Muscle of arm (tissue), 14 donors: ENCODE measurements at places on chromosomes 5 and 9. TPM values are rescaled to one million over a fixed set of nuclear protein-coding genes. Genes with fewer than 3 reads are reported as not detected.

DNA sequence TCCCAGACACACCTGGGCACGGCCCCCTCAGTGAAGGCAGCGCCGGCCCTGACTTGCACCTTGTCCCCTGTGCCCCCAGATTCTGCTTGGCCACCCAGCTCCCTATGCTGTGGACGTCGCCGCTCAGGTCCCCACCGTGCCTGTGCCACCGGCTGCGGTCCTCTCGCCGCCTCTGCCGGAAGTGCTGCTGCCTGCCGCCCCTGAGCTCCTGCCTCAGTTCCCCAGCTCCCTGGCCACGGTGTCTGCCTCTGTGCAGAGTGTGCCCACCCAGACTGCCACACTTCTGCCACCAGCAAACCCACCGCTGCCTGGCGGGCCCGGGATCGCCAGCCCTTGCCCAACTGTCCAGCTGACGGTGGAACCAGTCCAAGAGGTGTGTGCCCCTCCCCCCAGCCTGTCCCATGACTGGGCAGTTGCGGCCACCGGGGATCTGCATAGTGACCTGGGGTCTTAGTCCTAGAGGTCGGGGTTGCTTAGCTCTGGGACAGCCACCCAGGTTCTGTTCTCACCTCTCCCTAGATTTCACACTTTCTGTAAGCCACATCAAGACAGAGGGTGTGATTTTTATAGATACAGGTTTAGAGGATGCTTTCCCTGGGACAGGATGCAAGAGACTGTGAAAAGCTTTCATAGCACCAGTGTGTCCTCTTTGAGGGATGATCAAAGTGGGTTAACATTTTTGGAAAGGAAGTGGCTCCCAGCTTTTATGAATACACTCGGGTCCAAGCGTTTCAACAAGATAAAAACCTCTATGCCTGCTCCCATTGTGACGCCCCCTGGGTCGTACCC is 78.0 kb downstream of the WNK2 start:
- no peak for DNase-seq

DNA sequence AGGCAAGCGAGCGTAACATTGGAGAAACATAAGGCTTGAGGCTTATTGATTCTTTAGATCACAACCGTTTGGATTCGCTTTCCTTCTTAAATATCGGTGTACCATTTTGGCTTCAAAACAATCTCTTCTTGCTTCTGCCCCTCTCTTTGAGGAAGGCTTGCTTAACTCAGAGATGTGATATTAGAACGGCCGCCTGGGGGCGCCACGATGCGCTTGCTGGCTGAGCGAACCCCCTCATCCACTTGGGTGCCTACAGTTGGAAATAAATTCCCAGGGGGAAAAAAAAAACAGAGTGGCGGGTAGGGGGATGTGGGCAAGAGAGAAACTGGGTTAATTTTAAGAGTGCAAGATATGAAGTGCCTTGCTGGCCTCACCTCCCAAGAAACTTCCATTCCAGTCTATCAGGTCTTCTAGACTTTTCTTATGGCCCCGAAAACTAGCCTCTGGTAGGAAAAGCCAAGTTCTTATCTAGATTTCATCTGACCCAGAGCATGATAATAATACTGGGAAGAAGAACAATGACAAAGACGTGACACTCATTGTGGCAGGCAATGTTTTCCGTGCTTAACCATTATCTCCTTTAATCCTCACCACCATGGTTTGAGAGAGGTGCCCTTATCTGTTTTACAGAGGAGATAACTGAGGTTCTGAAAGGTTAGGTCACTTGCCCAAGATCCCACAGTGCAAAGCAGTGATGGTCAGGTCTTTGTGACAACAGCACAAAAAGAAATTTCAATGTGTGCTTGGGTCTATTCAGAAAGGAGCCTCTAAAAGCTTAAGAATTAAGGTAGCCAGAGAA is 115.8 kb downstream of the DPYSL3 start:
- no peak for DNase-seq

DNA sequence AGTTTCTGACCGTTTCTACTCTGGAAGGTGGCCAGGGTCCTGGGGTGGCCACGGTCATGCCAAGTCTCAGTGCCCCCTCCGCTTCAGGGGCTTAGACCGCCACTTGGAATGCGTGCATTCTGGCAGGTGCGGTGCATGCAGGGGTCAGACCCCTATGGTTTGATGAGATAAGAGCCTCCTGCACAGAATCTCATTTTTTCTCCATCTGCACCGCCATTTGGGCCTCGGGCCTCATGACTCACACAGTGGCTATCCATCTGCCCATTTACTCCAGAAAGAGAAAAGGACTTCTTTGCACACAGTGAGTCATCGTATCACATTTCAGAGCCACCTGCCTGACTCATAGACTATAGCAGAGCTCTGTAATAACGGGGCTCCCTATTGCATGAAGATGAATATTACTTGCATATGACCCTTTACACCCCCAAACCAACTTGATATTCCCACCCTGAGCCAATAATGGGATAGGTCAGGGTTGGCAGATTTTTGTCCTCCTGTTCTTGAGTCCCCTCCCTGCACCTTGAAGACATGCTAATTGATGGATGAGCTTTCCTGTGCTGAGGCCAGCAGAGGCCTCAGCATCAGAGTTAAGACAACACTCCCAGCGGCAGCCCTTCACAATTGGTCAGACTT is 157.4 kb downstream of the NR3C1 start:
- DNase-seq: no peak

- no peak for DNase-seq
These were observed 15.8 kb downstream of the LMAN2 start for GRCh38 chr5:177335701-177336065.

- DNase-seq: no peak
These were observed 47.9 kb upstream of the RARS1 start for GRCh38 chr5:168438349-168438748.

GRCh38 chr5:107669096-107670031 is 1.4 kb downstream of the EFNA5 start:
- DNase-seq: peak; percentile 40

- DNase-seq: no peak
These were observed 29.0 kb upstream of the PSAT1 start for GRCh38 chr9:78267889-78268288.

DNA sequence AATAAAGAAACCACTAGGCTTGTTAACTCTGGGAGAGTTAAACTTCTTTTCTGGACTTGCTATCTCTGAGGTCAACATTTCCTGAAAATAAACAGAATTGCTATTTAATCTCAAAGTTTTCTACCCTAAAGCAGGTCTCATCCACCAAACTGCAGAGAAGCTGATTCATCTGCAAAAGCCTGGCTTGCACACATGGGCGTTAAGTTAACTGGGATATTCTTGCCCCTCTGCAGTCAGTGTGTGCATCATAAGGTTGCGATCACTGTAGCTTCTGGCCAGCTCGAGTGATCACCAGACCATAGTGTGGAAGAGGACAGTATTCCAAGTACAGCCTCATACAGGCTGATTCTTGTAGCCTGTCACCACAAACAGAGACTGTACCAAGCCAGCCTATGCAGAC is 99.2 kb downstream of the SPOCK1 start:
- DNase-seq: no peak

DNA sequence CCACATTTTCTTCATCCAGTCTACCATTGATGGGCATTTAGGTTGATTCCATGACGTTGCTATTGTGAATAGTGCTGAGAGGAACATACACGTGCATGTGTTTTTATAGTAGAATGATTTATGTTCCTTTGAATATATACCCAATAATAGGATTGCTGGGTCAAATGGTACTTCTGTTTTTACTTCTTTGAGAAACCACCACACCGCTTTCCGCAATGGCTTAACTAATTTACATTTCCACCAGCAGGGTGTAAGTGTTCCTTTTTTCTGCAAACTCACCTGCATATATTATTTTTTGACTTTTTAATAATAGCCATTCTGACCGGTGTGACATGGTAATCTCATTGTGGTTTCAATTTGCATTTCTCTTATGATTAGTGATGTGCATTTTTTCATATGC is 82.2 kb upstream of the RFX3 start:
- no peak for DNase-seq

GRCh38 chr5:135230251-135230925 is 168.6 kb downstream of the MACROH2A1 start:
- no peak for DNase-seq

GRCh38 chr5:59001154-59001553 is 418.3 kb downstream of the RAB3C start:
- no peak for DNase-seq

GRCh38 chr5:128353441-128354107 is 184.5 kb downstream of the FBN2 start:
- no peak for DNase-seq

GRCh38 chr9:95771556-95772246 is 103.8 kb upstream of the ERCC6L2 start:
- DNase-seq: no peak

DNA sequence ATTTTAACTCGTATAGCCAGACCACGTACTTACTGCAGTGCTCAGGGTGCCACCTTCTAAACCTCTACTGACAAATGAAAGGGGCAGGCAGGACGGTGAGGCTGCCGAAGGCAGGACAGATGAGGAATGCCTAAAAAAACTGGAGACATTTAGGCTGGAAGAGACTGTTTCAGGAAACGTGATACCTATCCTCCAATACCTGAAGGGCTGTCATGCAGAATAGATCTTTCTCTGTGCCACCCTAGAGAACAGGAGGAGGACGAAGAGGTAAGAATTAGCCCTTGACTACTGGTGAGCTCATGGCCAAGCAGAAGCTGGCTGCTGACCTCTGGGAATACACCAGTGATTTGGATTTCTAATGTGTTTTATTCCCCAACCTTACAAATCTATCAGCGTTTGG is 139.4 kb downstream of the EFNA5 start:
- no peak for DNase-seq

GRCh38 chr9:87596862-87597261 is 99.2 kb downstream of the DAPK1 start:
- DNase-seq: peak; percentile 35

- no peak for DNase-seq
These were observed 132.9 kb downstream of the NFIB start for GRCh38 chr9:14180960-14181537.

Gene SLC6A19
- 0.07 TPM for polyA plus RNA-seq

Gene SMU1
- polyA plus RNA-seq: 20.0 TPM

Gene CNTNAP3B
- polyA plus RNA-seq: 5.0 TPM

Gene SH3GL2
- polyA plus RNA-seq: 0.08 TPM

Gene OSMR
- 10.1 TPM for polyA plus RNA-seq

Gene PRELID2
- polyA plus RNA-seq: 3.0 TPM

Gene ANKRD18A
- not detected for polyA plus RNA-seq

Gene PCDHB7
- 2.9 TPM for polyA plus RNA-seq

Gene TMEM267
- 9.1 TPM for polyA plus RNA-seq
